ENCODE measurements at places on chromosomes 3 and 15. TPM values are rescaled to one million over a fixed set of nuclear protein-coding genes. Genes with fewer than 3 reads are reported as not detected.

EFCAB12 gene
- total RNA-seq, result 0.14 TPM

ANAPC13 gene
- 47.6 TPM for total RNA-seq

AZI2 gene
- total RNA-seq, result 57.4 TPM

ARHGAP11A gene
- total RNA-seq, result 112 TPM

HCLS1 gene
- 0.45 TPM for total RNA-seq

SEMA6D gene
- total RNA-seq, result 0.67 TPM

FBXW12 gene
- total RNA-seq, result 1.7 TPM

SETD5 gene
- 140 TPM for total RNA-seq

IRAK2 gene
- total RNA-seq, result 3.8 TPM

SLC15A2 gene
- 4.7 TPM for total RNA-seq

KBTBD13 gene
- total RNA-seq, result not detected

ZNF710 gene
- 21.4 TPM for total RNA-seq

RTP1 gene
- total RNA-seq, result not detected

SEMA3F gene
- 11.3 TPM for total RNA-seq

PLA2G4E gene
- 1.4 TPM for total RNA-seq

NR1I2 gene
- total RNA-seq, result not detected

GPR149 gene
- total RNA-seq, result not detected

- H3K36me3 ChIP-seq, result no peaks in the 10 kb centered on the region
- H3K4me1 ChIP-seq, result no peaks in the 10 kb centered on the region
- H3K27me3 ChIP-seq, result no peaks in the 10 kb centered on the region
- no peak overlapping the region for H3K27ac ChIP-seq
- DNase-seq, result no peak
These were observed 46.2 kb downstream of the DPH6 start for GRCh38 chr15:35499723-35500122.

GRCh38 chr3:186951640-186952552, 21.6 kb downstream of the ST6GAL1 start:
- DNase-seq, result no peak

- no peaks in the 10 kb centered on the region for H3K4me1 ChIP-seq
- no peak for DNase-seq
- H3K4me3 ChIP-seq, result no peak overlapping the region
- no peaks in the 10 kb centered on the region for H3K27me3 ChIP-seq
- no peak overlapping the region for H3K27ac ChIP-seq
- no peaks in the 10 kb centered on the region for H3K36me3 ChIP-seq
These were observed 527.4 kb upstream of the PROK2 start for GRCh38 chr3:72312339-72312738.

- H3K27ac ChIP-seq, result no peak overlapping the region
- DNase-seq, result peak; percentile 8
- no peaks in the 10 kb centered on the region for H3K4me1 ChIP-seq
- H3K36me3 ChIP-seq, result no peaks in the 10 kb centered on the region
These were observed 94.6 kb downstream of the ZPLD1 start for GRCh38 chr3:102529452-102529851.

GRCh38 chr3:56137415-56137814, 330.9 kb downstream of the ERC2 start:
- H3K27me3 ChIP-seq, result no peaks in the 10 kb centered on the region
- no peaks in the 10 kb centered on the region for H3K36me3 ChIP-seq
- peak overlapping the region; percentile 82 for H3K27ac ChIP-seq
- no peak for DNase-seq
- peaks cover 40% of the 10 kb centered on the region for H3K4me1 ChIP-seq
- no peak overlapping the region for H3K4me3 ChIP-seq

DNA sequence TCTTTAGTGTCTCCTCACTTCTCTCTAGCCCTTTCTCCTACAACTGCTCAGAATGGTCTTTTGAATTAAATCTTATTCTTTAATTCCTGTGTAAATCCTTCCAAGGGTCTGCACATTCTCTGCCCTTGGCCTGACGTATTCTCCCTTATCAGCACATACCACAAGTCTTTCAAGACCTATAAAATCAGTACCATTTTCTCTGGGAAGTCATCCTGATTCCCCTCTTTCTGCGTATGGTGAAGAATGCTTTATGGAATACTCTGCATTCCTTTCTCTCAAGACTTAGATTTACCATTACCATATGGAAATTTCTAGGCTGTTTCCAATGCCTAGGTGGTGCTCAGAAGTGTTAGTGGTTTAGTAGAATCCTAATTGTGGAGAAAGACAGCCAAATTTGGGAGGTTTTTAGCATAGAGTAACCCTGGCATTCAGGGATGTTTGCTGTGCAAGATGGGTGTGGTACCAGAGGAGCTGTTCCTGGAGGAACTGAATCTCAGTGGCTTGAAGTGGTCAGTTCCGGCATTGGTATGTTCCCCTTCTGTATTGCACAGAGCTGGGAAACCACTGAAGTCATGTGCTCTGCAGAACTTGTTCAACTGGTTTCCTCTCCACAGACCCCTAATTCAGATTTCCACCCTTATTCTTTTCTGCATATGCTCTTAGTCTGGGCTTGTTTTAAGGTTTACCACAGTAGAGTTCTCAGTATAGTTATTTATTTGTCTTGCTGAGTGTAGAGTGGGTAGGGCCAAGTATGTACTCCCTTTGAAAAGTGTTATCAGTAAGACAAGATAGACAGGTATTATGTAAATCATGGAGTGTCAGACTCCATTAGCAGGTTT, 24.5 kb downstream of the IQGAP1 start:
- H3K4me1 ChIP-seq, result peaks cover 50% of the 10 kb centered on the region
- peak overlapping the region; percentile 88 for H3K27ac ChIP-seq
- H3K4me3 ChIP-seq, result no peak overlapping the region
- no peaks in the 10 kb centered on the region for H3K36me3 ChIP-seq

DNA sequence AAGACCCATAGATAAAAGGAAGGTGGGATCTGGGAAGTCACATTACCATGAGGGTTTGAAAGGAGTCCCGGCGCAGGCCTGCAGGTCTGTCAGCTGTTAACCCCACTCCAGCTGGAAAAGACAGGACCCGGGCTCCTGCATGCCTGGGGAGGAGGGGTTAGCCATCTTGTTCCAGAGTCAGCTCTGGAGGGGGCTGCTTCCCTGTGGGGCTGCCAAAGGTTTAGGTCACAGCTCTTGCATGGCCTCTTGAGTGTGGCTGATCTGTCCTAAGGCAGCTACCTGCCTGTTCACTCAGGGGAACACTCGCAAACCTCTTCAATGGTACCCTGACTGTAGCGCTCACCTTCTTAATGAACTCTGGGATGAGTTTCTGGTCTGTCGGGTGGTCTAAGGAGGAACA, 104.5 kb downstream of the RFTN1 start:
- no peak for DNase-seq
- no peaks in the 10 kb centered on the region for H3K36me3 ChIP-seq
- no peak overlapping the region for H3K27ac ChIP-seq
- H3K4me3 ChIP-seq, result no peak overlapping the region

- H3K4me1 ChIP-seq, result no peaks in the 10 kb centered on the region
- no peak overlapping the region for H3K4me3 ChIP-seq
- no peak for DNase-seq
- H3K36me3 ChIP-seq, result no peaks in the 10 kb centered on the region
These were observed 28.4 kb upstream of the IFT57 start for GRCh38 chr3:108250626-108251025.

DNA sequence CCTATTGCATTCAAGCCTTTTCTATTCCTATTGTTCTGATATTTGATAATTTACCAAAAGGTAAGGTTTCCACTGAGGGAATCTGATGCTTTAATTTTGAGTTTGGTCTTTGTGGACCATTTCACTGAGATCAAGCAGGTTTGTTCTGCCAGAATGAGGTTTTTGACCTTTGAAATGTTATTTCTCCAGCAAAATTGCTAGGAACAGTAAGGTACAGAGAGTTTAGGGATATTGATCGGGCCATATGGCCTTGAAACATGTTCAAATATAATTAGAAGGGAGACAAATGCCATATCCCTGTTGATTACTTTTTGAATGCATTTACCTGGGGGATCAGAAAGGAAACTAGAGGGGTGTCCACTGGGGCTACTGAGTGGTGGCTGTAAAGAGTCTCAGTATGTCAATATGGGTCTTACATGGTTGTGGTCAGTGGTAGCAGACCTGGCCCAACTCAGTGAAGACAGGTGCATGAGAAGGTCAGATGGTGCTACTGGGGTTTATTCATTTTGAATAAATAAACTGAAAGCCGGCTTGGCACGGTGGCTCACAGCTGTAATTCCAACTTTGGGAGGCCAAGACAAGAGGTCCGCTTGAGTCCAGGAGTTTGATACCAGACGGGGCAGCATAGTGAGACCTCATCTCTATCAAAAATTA, 100.2 kb downstream of the SV2B start:
- DNase-seq, result no peak
- no peak overlapping the region for H3K4me3 ChIP-seq
- no peaks in the 10 kb centered on the region for H3K4me1 ChIP-seq
- H3K27me3 ChIP-seq, result no peaks in the 10 kb centered on the region
- no peaks in the 10 kb centered on the region for H3K36me3 ChIP-seq

DNA sequence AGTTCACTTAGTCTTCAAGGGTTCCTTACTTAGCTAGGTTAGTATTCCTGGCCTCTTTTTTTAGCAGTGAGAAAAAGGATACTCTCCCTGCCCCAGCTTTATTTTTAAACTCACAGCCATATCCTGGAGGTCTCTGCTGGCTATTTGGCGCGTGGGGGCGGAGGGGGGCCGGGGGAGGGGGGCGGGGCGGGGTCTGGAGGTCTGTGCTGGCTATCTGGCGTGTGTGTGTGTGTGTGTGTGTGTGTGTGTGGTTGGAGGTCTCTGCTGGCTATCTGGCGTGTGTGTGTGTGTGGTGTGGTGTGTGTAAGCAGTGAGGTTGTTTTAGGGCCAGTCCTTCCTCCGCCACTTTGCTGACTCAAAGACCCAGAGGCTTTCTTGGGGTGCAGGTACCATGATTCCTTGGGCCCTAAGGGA, 579 bp upstream of the PLAAT1 start:
- DNase-seq, result no peak
- no peaks in the 10 kb centered on the region for H3K4me1 ChIP-seq
- H3K36me3 ChIP-seq, result no peaks in the 10 kb centered on the region
- no peak overlapping the region for H3K27ac ChIP-seq
- peak overlapping the region; percentile 33 for H3K4me3 ChIP-seq

GRCh38 chr3:4517093-4517492, 23.9 kb downstream of the ITPR1 start:
- H3K27ac ChIP-seq, result no peak overlapping the region
- H3K36me3 ChIP-seq, result no peaks in the 10 kb centered on the region
- no peak for DNase-seq
- H3K4me1 ChIP-seq, result no peaks in the 10 kb centered on the region
- no peaks in the 10 kb centered on the region for H3K27me3 ChIP-seq

- H3K27me3 ChIP-seq, result no peaks in the 10 kb centered on the region
- no peaks in the 10 kb centered on the region for H3K36me3 ChIP-seq
- H3K27ac ChIP-seq, result no peak overlapping the region
- no peak overlapping the region for H3K4me3 ChIP-seq
These were observed 249.8 kb downstream of the POLQ start for GRCh38 chr3:121295979-121296378.

DNA sequence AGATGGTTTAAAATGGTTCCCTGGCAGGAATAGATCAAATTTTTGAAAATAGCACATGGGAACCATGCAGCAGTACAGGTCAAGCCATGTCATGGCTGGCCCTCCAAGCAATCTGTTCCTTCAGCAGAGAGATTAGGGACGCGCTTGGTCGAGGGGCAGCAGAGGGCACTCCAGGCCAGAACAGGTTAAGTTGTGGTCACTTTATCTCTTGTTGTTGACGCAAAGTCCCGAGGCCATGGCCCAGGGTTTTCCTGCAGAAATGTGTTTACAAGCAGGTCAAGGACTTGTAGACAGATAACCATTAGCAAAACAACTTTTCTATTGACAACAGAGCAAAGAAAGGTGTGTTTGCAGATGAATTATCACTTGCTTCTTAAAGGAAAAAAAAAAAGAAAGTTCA, 570.0 kb upstream of the NR2F2 start:
- no peaks in the 10 kb centered on the region for H3K27me3 ChIP-seq
- no peak overlapping the region for H3K4me3 ChIP-seq
- H3K36me3 ChIP-seq, result no peaks in the 10 kb centered on the region
- no peaks in the 10 kb centered on the region for H3K4me1 ChIP-seq
- peak; percentile 51 for DNase-seq
- no peak overlapping the region for H3K27ac ChIP-seq

DNA sequence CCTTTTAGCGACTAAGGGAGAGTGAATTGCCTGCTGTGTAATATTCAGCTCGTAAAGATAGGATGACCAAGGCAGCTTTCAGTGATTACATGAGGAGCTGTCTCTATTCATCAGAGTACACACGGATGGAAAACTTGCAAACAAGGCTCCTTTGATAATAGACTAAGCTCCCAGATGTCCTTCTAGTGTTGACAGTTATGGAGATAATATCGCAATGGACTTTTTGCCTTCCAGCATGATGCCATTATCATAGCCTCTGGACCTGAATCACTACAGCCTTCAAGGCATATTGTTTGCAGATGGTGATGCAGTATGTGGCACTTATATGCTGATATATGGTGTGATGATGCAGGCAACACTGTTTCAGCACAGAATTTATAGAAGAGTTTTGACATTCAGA, 93.9 kb downstream of the ECT2 start:
- H3K27ac ChIP-seq, result no peak overlapping the region
- H3K36me3 ChIP-seq, result no peaks in the 10 kb centered on the region
- no peaks in the 10 kb centered on the region for H3K4me1 ChIP-seq
- H3K27me3 ChIP-seq, result no peaks in the 10 kb centered on the region

- DNase-seq, result peak; percentile 24
- no peaks in the 10 kb centered on the region for H3K27me3 ChIP-seq
These were observed 72.1 kb downstream of the IL1RAP start for GRCh38 chr3:190585805-190586630.

DNA sequence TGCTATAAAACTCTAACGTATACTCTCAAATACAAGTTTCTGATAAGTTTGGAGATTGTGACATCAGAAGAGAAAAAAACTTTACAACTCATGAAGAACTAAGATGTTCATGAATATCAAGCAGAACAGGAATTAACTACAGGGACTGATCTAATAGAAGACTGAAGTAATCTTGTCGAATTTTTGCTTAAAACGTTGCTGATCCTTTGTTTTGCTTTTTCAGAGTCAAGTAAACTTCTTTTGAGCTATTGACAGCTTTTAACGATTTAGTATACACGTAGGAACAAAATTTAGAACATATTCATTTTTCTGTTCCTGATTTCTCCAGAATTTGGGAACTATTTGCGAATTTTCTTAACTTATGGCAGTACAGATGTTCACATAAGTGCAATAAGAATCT, 610.2 kb downstream of the SI start:
- no peak overlapping the region for H3K4me3 ChIP-seq
- peaks cover 11% of the 10 kb centered on the region for H3K4me1 ChIP-seq
- no peaks in the 10 kb centered on the region for H3K27me3 ChIP-seq
- no peak for DNase-seq
- H3K36me3 ChIP-seq, result no peaks in the 10 kb centered on the region
- no peak overlapping the region for H3K27ac ChIP-seq

GRCh38 chr3:147387885-147388699, 18.3 kb downstream of the ZIC4 start:
- DNase-seq, result no peak
- no peaks in the 10 kb centered on the region for H3K4me1 ChIP-seq
- no peak overlapping the region for H3K27ac ChIP-seq
- no peaks in the 10 kb centered on the region for H3K36me3 ChIP-seq
- H3K4me3 ChIP-seq, result no peak overlapping the region

- H3K4me3 ChIP-seq, result no peak overlapping the region
- H3K27ac ChIP-seq, result no peak overlapping the region
- no peaks in the 10 kb centered on the region for H3K4me1 ChIP-seq
- DNase-seq, result no peak
- no peaks in the 10 kb centered on the region for H3K27me3 ChIP-seq
These were observed 395.8 kb downstream of the CACNA2D3 start for GRCh38 chr3:54518011-54518675.

- H3K27me3 ChIP-seq, result no peaks in the 10 kb centered on the region
- H3K27ac ChIP-seq, result no peak overlapping the region
- DNase-seq, result no peak
- no peaks in the 10 kb centered on the region for H3K36me3 ChIP-seq
These were observed 14.3 kb downstream of the CD47 start for GRCh38 chr3:108076564-108076963.

GRCh38 chr3:185653949-185654757, 68.1 kb downstream of the SENP2 start:
- H3K4me1 ChIP-seq, result no peaks in the 10 kb centered on the region
- H3K27me3 ChIP-seq, result no peaks in the 10 kb centered on the region
- H3K27ac ChIP-seq, result no peak overlapping the region
- DNase-seq, result no peak
